ENCODE measurements at places on chromosomes 5 and 9.
A peak's percentile ranks its signal among the peaks of the same experiment; 100 is the strongest.

DNA sequence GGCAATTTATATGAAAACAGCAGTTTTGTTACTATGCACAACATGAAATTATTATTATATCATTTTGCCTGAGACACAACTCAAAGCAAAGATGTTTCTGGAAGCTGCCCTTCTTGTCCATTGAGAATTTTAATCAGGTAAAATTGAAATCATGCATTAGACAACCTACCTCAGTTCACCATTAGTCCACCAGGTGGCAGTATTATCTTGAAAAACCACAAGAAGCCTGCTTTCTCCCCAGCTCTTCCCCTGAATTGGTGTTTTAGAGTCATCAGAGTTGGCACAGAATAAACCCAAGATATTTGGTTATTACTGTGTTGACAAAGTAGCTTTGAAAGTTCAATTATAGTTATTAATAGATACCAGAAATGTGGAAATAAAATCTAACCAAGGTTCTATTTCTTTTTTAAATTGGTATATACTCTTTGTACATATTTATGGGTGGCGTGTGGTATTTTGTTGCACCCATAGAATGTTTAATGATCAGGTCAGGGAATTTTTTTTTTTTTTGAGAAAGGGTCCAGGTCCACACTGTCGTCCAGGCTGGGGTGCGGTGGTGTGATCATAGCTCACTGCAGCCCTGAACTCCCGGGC lies 25.7 kb downstream of the UTP15 start:
- peak; percentile 88 for DNase-seq

DNA sequence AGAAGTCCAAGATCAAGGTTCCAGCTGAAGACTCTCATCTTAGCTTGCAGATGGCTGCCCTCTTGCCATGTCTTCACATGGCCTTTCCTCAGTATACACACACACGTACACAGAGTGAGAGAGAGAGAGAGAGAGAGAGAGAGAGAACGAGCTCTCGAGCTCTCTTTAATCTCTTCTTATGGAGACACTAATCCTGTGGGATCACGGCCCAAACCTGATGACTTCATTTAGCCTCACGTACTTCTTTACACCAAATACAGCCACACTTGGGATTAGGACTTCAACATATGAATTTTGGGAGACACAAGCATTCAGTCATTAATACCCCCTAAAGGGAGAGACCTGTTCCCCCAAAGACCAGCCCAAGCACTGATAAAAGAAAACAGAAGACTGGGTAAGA lies 42.8 kb downstream of the SIL1 start:
- DNase-seq: no peak

DNA sequence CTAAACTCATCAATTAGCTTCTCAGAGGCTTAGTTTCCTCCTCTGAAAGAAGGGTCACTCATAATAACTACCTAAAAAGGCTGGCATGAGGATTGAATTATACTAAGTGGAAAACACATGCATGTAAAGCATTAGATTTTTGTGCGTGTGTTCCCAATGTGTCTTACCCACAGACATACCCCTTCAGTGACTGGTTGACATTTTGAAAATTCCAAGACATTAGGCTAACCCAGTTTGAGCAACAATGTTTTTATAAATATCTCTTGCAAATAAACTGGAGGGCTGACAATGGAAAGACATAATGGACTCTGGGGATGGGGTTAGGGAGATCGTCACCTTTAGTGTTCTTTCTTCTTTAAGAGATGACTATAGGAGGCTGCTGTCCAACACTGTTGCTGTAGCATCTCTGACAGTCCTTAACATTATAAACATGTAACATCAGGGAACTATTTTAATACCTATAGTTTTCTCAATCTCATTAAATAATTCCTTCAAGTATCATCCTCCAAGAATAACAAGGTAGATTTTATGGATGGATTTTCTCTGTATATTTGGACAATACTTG lies 24.3 kb downstream of the HMHB1 start:
- DNase-seq: no peak

DNA sequence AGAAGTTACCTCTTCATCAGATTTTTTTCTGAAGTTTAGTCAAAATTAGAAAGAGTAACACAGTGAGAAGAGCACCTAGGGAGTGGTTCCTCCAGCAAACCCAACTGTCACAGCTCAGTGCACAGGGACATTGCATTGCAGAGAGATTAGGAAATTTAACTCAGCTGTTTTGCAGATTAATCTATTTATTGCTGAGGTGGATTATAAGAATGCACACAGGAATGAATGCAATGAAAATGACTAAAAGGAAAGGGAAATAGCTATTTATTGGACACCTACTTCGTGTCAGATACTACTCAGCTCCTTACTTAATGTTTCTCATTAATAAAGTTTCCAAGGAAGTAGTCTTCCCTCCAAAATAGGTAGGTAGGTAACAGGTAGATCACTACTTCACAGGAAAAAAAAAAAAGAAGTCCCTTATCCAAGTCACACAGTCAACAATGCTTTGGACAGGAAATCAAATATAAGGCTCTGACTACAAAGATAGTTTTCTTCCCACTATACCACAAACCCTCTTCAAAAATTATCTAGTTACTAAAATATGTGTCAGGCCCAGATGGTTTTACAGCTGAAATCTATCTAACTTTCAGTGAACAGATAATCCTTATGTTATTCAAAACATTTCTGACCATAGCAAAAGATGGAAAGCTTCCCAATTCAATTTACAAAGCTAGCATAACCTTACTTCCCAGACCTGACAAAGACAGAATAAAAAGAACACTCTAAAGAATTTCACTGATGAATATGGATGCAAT lies 442.2 kb upstream of the MPDZ start:
- no peak for DNase-seq

DNA sequence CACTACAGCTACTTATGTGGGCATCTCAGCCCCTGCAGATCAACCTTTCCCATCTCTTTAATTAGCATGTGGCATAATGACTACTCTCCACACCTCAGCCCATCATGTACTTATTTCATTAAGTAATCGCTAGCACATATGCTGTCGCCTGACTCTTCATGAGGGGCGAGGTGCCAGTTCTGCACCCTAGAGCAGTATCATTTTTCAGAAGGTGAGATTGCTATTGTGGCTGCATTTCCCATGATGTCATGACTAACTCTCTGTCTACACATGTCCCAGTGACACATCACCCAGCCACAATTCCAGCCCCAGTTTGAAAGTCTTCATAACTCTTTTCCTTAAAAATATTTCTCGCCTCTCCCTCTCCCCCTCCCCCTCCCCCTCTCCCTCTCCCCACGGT lies 7.6 kb upstream of the F2RL1 start:
- no peak for DNase-seq

DNA sequence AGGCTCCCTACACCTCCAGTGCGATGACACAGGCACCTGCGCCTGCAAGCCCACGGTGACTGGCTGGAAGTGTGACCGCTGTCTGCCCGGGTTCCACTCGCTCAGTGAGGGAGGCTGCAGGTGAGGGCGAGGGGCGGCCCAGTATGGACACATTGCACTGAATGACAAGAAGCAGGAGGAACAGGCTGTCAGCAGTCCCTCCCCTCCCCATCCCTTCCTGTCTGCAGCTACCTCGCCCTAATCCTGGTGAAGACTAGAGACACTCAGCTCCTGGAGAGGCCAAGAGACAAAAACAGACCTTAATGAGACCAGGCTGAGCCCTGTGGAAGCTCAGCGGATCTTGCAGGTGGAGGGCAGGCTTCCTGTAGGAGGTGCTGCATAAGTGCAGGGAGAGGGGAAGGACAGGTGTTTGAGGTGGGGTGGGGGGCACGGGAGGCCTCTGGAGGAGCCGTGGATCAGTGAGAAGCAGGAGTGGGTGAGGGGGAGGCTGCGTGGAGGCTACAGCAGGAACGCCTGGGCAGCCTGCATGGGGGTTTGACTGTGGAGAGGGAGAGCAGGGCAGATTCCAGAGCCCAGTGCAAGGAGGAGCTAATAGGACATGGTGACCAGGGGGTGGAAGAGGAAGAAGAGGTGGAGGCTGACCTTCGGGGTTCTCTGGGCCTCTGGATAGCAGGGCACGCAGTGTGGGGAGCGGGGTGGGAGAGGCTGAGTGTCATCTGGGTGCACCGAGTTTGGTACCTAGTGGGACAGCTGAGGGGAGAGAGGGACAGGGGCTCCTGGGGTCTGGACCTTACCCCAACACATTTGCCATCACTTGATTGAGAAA lies 30.4 kb downstream of the LAMC3 start:
- DNase-seq: no peak

DNA sequence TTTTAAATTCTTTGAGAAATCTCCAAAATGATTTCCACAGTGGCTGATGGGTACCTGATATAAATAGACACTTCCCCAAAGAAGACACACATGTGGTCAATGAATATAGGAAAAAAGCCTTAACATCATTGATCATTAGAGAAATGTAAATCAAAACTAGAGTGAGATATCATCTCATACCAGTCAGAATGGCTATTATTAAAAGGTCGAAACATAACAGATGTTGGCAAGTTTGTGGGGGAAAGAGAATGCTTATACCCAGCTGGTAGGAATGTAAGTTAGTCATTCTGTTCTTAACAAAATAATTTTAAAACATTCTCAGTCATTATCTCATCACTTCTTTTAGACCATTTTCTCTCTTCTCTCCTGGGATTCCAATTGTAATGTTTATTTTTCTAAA lies 1666.0 kb upstream of the ACO1 start:
- no peak for DNase-seq

GRCh38 chr9:84697509-84698114 lies 28.1 kb downstream of the NTRK2 start:
- DNase-seq: no peak

GRCh38 chr9:101737705-101738565 lies 512 bp downstream of the GRIN3A start:
- no peak for DNase-seq

DNA sequence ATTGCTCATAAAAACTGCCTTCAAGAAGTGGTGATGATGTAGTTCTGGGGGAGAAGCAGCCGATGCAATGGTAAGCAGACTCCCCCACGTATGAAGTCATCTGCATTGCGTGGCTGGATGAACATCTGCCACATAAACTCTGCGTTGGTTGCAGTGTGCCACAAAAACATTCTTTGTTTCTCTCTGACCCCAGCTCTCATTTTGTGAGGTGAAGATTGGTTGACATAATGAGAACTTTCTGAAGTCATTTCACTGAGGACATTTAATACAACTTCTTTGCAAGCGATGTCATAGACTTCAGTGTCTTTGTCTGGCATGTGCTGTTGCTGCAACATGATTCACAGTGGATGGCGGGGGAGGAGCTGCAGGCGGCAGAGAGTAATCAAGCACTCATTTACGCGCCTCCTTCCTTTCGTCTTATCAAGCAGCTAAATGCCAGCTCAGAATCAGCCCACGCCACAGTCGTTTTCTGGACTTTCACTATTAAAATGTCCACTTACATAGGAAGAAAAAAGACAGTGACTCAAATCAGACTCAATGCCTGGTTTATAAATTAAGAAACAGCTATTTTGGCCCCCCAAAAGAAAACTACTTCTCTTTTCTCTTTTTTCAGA lies 91.5 kb upstream of the NFIL3 start:
- peak; percentile 12 for DNase-seq

- DNase-seq: no peak
These were observed 40.9 kb downstream of the VLDLR start for GRCh38 chr9:2662496-2662895.

DNA sequence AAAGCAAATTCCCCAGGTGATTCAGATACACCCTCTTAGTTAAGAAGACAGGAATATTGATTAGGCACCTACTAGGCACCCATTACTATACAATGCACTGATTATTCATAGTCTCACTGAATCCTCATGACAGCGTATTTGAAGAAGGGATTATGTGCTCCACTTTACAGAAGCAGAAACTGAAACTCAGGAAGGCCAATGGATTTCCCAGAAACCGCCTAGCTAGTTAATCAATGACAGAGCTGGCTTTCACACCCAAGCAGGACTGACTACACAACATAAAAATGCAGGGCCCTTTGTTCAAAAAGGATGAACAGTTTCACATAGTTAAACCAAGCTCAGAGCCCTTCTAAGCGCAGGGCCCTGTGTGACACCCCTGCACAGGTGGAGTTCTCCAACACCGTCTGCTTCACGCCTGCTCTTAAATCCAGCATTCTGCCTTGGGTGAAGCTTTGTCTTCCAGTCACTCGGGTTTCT lies 117.3 kb downstream of the TTLL11 start:
- DNase-seq: no peak

DNA sequence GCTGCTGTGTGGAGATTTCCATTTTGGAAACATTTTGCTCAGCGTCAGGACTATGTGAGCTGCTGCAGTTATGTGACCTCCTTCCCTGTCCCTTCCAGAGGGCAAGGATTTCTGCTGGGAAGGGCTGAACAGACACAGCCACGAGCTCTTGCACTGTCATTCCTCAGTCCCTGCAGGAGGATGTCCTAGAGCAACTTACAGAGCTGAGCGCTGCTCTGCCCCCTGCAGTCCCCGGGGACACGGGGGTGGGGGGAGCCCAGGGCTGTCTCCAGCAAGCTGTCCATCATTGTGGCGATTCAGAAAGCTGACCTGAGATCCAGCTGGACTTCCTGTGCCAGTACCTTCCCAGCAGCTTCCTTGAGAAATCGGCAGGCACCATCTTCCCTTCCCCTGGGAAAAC lies 28.0 kb upstream of the MAP1B start:
- no peak for DNase-seq

GRCh38 chr9:94182532-94182931 lies 76.6 kb upstream of the ZNF169 start:
- DNase-seq: no peak

DNA sequence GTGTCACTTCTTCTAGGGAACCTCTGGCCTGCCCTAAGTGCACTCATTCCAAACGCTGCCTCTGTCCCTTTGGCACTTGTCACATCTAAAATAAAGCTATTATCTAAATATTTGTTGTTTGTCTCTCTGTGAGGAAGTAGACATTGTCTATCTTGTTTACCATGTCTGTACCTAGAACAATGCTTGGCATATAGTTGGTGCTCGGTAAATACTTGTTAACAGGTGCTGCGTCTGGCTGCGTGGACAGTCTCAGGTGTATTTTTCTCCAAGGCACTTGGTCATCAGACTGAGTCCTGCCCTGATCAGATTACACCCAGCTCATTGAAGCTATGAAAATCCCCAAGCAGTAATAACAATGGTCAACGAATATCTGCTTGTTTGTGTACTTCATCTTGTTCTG lies 174.9 kb upstream of the SMIM23 start:
- no peak for DNase-seq

DNA sequence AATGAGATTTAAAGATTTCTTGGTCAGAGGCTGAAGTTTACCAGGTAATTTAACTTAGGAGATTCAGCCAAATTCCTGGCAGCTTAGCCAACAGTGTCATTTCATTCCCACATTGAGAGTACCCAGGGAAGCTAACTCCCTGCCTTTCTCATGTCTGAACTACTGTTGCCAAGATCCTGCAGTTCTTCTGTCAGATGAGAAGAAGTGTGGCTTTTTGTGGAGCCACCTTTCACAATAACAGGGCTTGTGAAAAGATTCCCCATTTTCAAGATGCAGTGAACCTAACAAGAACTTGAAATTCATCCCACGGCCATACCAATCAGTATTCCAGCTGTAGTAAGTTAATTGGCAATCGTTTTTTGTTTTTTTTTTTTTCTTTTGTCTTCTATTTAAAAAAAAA lies 176.4 kb downstream of the XRCC4 start:
- no peak for DNase-seq

DNA sequence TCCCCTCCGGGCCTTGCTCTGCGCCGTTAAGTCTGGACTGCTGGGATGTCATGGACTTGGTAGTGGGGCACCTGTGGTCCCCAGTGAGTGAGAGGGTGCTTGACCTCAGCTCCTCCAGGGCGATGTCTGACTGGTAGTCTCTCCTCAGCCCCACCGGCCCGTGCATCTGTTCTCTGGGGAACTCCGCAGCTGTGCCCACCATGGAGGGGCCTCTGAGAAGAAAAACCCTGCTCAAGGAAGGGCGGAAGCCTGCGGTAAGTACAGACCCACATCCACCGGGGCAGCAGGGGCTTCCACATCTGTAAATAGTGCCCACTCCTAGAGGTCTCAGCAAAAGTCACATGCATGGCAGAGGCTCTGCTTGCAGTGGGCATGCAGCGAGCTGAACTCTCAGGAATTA lies 52.6 kb upstream of the GARNL3 start:
- DNase-seq: no peak
